ENCODE measurements at places on chromosomes 3 and 15. TPM values are rescaled to one million over a fixed set of nuclear protein-coding genes. Genes with fewer than 3 reads are reported as not detected.

Gene PPP1R14D
- not detected for total RNA-seq

Gene TMEM207
- total RNA-seq, result not detected

Gene FGD5
- total RNA-seq, result not detected

Gene SHC4
- 5.0 TPM for total RNA-seq

Gene HRH1
- 0.42 TPM for total RNA-seq

Gene HRG
- not detected for total RNA-seq

DNA sequence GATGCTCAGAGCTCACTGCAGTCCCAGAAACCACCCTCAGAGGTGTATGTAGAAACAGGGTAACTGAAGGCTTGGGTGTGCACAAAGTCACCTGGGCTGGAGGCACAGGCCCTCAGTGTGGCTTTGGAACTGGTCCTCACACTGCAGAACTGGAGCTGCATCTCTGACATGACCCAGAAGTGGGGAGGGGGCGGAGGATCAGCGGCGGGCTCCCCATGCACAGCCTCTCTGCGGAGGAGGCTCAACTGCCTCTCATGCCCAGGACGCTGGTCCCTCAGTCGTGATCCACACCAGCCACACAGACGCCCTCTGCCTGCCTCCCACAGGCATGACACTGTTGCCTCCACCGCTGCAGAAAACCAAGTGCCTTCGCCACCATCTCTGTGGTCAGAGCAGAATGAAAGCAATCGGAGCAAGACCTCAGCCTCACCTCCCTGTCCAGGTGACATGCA, 73.7 kb downstream of the TM2D3 start:
- DNase-seq, result no peak

- no peak for DNase-seq
These were observed 25.5 kb upstream of the HHATL start for GRCh38 chr3:42728056-42728455.

DNA sequence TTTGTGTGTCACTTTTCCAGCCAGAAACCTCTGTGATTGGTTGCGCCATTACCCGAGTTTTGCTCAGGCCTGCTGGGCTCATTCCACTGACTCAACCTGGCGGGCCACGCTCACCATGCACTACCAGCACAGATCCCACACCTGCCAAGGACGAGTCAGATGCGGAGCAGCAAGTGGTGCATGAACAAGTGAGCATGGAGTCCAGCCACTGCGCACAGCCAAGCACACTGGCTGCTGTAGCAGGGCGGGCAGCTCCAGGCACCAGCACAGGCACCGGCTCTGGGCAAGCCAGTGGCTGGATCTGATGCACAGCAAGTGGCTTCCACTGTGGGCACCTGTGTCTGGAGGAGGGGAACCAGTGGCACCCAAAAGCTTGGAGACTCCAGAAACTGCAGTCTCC, 110.4 kb downstream of the CBLB start:
- DNase-seq, result no peak

DNA sequence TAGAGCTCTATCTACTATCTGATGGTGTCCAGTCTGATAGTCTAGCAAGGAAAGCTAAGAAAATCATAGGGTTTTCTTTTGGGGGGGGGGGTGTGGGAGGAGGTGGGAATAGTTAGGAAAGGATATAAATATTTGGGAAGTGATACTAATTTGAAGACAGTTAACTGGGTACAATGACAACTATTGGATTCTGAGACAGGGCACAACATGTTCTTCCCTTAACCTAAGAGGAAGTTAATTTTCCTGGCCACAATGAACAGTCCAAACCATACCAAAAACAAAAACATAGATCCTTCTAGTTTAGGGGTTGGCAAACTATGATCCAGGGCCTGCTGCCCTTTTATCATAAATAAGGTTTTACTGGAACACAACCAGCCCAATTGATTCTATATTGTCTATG, 10.0 kb upstream of the HCLS1 start:
- DNase-seq, result no peak

DNA sequence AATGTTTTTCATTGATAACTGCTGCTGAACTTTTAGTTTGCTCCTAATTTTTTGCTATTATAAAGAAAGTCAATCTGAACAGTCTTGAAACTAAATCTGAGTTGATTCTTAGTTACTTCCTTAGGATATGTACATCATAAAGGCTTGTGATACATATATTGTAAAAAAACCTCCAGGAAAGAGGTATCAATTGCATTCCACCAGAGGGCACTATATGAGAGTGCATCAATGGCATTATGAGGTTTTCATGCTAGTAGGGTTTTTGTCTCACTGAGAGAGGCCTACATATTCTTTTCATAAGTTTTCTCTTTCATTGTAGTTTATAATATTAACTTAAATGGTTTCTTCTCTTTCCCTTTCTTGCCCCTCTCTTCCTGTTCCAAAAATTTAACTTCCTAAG, 46.9 kb downstream of the PIK3R4 start:
- no peak for DNase-seq

DNA sequence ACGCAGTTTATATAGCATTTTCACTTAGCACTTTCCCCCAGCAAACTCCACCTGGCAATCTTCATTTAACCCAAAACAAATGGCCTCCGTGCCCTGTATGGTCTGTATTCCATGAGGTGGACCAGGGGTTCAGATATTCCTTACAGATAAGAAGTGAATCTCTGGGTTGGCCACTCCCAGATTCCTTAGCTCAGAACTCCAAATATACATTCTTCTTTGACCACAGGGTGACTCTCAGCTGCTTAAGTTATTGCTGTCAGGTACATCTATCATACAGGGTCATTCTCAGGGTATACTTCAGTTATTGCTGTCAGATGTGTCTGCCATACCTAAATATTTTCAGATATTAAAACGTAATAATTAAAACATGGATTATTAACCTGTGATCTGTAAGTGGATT, 229.8 kb downstream of the TBL1XR1 start:
- no peak for DNase-seq

GRCh38 chr15:70031261-70031660, 66.5 kb downstream of the TLE3 start:
- no peak for DNase-seq

DNA sequence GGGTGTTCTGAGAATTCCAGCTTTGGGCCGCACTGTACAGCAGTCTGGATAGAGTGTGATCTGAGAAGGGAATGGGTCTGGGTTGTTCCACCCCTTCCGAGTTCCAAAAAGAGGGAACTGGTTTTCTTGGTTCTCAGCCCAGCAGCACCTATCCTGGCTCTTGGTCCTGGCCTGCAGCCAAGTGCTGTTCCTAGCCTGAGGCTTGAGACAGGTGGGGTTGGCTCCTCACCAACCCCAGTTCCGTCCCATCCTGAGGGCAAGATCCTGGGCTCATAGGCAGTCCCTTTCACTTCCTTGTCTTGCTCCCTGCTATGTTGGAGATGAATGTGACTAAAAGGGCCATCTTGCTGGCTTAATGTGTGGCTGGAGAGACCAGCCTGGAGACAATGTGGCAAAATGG, 15.2 kb downstream of the IVD start:
- DNase-seq, result no peak

- DNase-seq, result no peak
These were observed 513.1 kb upstream of the CBLB start for GRCh38 chr3:106381939-106382335.
